ENCODE measurements at places on chromosomes 2 and 18.

DNA sequence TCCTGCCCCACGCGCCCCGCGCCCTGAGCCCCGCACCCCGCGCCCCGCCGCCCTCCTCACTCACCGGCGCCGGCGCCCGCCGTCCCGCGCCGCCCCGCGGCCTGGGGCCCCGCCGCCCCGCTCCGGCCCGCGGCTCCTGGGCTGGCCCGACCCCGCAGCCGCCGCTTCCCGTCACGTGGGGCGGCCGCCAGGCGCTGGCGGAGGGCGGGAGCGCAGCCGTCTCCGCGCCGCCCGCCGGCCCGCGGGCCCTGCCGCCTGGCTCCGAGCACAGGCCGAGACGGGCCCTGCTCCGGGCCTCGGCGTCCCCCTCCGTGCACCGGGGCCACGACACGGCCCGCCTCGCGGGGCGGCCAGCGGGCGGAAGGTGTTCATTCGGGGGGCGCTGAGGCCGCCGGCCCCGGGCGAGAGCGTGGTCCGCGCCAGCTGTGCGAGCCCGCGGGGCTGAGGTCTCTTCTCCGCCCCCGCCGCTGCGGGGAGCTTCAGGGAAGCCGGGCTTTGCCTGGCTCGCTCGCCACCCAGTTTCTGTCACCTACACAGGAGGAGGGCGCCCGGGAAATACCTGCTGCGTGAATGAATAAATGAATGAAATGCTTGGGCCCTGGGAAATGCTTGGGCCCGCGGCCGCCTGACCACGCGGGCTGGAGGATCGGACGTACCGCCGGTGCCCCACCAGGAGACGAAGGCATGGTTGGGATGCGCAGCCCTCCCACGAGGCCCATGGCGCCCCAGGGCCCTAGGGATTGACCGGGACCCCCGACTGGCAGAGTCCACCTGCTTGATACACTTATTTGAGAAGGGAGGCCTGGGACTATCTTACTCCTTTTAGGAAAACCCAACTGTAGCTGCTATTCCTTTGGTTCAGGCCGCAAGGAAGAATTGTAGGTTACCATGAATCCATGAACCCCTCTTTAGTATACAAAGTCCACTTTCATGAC is at the start of gene TGFBRAP1:
TGFBRAP1 (minus strand) TSS at position 175 of the 935 bp plus-strand sequence. CDS start 21,434 bp downstream, outside the sequence.
- DNase-seq, result peak; percentile 55

- DNase-seq, result no peak
These were observed 65.8 kb downstream of the ALMS1 start for GRCh38 chr2:73451263-73451972.

DNA sequence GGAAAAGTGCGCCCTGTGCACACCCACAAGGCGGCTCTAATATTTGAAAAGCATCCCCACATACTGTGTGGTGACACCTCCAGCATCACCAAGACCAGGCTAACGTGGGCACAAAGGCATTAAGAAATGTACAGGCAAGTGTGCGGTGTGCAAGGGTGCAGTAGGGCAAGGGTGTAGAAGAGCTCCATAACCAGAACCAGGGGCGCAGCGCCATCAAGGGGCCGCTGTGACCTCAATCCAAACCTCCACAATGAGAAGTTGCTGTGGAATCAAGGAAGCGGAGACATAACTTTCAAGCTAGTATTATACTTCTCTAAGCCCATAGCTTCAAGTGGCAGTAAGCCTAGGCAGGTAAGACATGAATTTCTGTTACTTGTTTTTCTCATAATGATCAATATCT is 13.0 kb downstream of the L3MBTL4 start:
- DNase-seq, result no peak

- peak; percentile 82 for DNase-seq
These were observed 664.4 kb downstream of the NYAP2 start for GRCh38 chr2:226063704-226064440.

GRCh38 chr2:96356889-96357288 is 21.3 kb downstream of the NCAPH start:
- no peak for DNase-seq

- DNase-seq, result peak; percentile 37
These were observed 441.8 kb downstream of the ZEB2 start for GRCh38 chr2:144078106-144078505.

DNA sequence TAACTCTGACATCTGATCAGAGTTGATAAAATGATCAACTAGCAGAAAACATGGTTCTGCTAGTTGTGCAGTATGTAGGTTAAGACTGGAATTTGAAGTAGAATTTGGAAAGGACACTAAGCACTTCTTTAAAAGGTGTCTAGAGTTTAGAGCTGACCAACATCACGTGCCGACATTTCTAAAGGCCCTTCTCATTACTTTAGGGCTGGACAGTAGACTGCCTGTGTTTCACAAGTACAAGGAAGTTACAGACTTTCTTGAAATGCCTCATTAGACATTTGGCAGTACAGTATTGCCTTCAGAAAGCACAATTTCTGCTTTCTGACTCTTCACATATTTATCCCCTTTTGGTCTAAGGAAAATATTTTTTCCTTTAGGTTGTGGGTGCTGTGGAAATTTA is 255.3 kb downstream of the ZNF385B start:
- no peak for DNase-seq

DNA sequence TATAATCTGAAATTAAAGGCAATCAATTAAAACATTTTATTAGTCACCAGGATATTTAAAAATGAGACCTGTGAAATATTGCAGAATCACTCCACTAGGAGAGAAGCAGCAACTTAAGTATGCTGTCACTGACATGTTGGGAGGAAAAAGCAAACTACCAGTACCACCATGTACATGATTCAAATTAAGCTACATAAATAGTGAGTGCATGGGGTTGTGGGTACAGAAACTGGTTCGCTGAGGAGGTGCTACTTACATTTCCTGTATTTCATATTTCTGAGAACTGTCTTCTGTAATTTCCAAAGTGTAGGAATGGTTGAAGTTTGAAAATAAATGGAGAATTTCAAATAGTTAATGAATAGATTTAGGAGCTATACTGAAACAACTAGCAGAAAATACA is 7.9 kb upstream of the NR4A2 start:
- DNase-seq, result no peak

DNA sequence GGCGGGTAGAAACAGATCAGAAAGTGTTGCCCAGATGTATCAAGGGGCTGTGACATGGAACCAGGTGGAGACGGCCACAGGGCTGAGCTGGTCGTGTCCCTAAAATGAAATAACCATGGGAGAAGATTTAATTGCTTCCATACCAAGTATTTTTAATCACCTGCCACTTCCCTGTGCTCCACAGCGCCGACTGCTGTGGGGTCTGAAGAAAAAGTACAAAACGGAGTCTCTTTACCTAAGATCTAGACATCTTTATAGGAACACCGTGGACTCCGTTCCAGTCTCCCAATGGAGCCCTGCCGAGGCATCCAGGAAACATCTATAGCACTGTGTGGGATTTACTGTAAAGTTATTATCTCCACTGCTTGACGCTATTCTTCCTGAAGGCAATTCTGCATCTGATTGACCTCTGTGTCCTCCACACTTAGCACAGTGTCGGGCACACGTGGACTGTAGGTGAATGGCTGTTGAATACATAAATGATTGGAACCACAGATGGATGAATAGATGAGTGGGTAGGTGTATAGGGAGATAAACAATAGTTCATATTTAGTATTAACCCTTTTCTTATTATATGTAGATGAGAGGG is 21.6 kb upstream of the GYPC start:
- DNase-seq, result peak; percentile 22

DNA sequence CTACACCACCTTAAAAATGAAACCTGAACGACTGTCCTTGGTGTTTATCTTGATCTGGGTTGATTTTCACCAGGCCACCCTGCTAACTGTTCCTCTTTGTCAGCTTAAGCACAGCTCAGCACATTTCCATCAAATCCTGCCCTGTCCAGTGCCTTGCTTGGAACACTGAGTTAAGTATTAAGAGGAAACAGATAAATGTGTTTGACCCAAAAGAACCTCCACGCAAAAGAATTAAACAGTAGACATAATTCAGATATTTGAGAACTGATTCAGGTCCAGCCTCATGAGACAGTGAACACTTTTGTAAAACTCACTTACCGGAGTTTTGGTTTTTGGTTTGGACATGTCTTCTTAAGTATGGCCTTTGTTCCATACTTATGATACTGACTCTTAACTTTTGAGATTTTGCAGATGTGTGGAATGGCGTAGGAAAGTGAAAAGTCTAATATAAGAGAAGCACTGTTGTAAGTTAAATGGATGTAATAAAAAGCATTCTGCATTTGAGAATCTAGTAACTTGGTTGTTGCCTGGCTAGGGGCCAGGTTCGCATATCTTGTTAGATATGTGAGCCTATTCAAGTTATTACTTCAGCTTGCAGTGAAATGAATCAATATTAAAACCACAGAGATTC is 88.9 kb upstream of the SERPINE2 start:
- no peak for DNase-seq

DNA sequence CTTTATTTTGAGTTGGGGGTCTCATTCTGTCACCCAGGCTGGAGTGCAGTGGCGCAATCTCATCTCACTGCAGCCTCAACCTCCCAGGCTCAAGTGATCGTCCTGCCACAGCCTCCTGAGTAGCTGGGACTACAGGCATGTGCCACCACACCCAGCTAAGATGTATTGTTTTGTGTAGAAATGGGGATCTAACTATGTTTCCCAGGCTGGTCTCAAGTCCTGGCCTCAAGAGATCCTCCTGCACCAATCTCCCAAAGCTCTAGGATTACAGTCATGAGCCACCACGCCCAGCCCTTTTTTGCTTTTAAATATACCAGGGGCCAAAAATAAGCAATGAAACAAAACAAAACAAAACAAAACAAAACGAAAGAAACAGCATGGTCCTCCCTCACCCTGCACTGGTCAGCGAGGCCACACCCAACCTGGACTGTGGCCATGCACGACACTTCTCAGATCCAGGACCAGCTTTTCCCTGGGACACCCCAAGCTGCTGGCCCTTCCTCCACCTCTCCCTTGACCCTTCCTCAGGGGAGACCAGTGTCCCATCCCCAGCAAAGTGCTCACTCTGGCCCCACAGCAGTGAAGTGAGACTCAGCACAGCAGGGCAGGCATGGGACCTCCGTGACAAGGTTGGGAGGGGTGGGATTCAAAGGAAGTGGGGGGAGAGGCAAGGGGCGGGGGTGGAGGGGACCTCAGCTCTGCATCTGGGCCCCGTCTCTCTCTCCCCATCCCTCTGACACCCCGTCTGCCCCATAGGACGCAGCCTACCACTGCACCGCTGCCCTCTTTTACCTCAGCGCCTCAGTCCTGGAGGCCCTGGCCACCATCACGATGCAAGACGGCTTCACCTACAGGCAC is 23.5 kb downstream of the MAL start:
- no peak for DNase-seq

GRCh38 chr2:189515264-189515663 is 65.3 kb downstream of the SLC40A1 start:
- DNase-seq, result no peak

GRCh38 chr2:88599527-88599926 is 27.7 kb downstream of the EIF2AK3 start:
- no peak for DNase-seq

DNA sequence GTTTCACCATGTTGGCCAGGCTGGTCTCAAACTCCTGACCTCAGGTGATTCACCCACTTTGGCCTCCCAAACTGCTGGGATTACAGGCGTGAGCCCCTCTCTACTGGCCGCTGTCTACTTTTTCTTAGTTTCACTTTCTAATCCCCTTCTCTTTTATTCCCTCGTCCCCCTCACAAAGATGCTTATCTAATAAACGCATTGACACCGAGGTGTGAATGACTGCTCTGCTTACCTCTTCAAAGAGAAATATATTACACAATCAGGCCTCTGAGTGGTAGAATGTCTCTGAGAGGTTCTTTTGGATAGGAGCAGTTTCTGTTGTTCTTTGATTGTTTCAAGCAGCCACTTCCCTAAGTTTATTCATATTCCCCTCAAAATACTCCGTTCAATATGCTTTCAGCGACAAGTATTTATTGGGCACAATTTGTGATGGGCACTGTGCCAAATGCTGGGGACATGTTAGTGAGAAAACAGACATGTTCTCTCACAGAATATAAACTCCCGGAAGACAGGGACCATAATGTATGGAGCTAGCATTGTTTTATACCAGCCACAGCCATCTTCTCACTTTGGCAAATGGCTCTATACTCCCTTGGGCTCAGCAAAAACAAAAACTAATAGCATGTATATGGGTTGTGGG is 34.7 kb upstream of the RAPH1 start:
- DNase-seq, result no peak

- DNase-seq, result no peak
These were observed 39.9 kb upstream of the TSPYL6 start for GRCh38 chr2:54295911-54296310.

- DNase-seq, result no peak
These were observed 28.9 kb upstream of the GAREM2 start for GRCh38 chr2:26144031-26144430.

GRCh38 chr18:4270988-4271387 is 184.1 kb downstream of the DLGAP1 start:
- DNase-seq, result no peak

GRCh38 chr2:62222674-62223073 is 26.8 kb downstream of the B3GNT2 start:
- DNase-seq, result no peak

GRCh38 chr18:24459772-24460171 is 665 bp upstream of the HRH4 start:
- no peak for DNase-seq

DNA sequence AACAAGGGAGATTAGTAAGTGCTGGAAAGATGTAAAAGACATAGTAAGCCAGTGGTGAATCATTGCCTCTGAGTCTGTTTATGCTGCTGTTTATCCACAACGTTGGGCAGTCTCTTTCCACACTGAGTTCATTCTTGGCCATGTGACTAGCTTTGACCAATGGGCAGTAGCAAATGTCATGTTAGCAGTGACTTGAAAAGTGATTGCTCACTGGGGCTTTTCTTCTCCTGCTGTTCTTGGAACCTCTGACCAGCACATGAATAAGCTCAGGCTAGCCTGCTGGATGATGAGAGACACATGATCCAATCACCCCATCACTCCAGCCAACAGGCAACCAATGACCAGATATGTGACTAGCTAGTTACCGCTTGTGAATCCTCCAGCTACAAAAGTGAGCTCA is 360.4 kb downstream of the SLC4A3 start:
- peak; percentile 93 for DNase-seq

DNA sequence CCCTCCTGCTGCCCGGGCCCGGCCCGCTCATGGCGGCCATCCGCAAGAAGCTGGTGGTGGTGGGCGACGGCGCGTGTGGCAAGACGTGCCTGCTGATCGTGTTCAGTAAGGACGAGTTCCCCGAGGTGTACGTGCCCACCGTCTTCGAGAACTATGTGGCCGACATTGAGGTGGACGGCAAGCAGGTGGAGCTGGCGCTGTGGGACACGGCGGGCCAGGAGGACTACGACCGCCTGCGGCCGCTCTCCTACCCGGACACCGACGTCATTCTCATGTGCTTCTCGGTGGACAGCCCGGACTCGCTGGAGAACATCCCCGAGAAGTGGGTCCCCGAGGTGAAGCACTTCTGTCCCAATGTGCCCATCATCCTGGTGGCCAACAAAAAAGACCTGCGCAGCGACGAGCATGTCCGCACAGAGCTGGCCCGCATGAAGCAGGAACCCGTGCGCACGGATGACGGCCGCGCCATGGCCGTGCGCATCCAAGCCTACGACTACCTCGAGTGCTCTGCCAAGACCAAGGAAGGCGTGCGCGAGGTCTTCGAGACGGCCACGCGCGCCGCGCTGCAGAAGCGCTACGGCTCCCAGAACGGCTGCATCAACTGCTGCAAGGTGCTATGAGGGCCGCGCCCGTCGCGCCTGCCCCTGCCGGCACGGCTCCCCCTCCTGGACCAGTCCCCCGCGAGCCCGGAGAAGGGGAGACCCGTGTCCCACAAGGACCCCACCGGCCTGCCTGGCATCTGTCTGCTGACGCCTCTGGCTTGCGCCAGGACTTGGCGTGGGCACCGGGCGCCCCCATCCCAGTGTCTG is 767 bp downstream of the RHOB start:
- DNase-seq, result peak; percentile 56

GRCh38 chr2:198657512-198658121 is 800.1 kb downstream of the SATB2 start:
- peak; percentile 47 for DNase-seq

Measured in HCEC 1CT (cell line).